RPMI8226 (cell line): ENCODE measurements at places on chromosomes 12 and 14.

DNA sequence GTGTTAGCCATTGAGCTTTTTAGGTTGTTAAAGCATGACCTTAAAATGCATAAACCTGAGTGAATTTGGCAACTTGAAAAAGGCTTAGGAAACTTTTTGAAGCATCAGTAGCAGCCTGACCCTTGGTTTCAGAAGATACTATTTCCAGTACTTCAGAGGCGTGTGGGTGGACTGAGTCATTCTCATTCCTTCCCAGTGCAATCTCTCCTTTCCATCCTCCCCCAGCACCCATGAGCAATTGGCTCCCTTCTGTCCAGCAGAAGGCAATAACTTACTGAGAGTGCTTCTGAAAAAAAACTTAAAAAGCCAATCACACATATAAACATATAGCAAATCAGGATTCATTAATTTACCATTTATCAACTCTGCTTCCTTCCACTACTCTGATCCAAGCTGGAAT, 299.3 kb upstream of the STXBP6 start:
- no peak for DNase-seq

GRCh38 chr12:104596134-104596799, 139.5 kb downstream of the CHST11 start:
- DNase-seq = no peak

DNA sequence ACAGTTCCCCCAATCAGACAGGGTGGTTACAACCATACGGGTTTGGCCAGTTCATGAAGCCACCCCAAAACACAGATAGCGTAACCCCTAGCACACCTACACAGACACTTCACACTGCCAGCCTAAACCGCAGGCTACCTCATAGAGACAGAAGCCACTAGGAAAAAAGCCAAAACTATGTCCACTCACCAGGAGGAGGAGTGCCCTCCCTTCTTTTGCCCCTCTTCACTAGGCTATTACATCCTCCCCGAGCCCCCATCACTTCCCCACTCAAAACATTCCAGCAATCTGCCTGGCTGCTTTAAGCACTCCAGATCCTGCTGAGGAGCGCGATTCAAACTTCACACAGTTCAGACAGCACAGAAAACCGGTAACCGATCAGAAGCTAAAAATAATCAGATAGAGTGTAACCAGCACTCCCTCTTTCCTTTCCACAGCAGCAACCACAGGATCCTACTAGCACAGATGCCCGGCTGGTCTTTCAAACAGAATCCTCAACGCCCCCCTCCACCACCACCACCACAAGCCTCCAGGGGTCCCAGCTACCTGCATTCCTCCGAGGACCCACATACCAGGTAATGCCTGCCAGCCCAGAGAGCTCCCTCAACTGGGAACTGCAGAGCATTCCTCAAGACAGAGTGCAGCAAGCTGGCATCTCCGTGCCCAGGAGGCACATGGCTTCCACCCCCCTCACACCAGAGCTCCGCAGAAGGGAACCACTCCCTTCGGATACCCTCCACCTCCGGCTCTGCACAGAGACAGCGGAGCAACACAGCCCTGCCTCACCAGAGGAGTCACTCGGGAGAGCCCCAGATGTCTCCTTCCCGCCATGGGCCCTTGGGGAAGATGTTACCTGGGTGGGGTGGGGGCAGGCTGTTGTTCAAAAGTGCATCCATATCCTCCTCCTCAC, 1.5 kb downstream of the CHD4 start:
- DNase-seq = peak; percentile 56

- no peak for DNase-seq
Observed at GRCh38 chr12:18700271-18700670, 37.5 kb downstream of the PLCZ1 start.

GRCh38 chr14:87013583-87013982, 979.4 kb downstream of the GALC start:
- no peak for DNase-seq

DNA sequence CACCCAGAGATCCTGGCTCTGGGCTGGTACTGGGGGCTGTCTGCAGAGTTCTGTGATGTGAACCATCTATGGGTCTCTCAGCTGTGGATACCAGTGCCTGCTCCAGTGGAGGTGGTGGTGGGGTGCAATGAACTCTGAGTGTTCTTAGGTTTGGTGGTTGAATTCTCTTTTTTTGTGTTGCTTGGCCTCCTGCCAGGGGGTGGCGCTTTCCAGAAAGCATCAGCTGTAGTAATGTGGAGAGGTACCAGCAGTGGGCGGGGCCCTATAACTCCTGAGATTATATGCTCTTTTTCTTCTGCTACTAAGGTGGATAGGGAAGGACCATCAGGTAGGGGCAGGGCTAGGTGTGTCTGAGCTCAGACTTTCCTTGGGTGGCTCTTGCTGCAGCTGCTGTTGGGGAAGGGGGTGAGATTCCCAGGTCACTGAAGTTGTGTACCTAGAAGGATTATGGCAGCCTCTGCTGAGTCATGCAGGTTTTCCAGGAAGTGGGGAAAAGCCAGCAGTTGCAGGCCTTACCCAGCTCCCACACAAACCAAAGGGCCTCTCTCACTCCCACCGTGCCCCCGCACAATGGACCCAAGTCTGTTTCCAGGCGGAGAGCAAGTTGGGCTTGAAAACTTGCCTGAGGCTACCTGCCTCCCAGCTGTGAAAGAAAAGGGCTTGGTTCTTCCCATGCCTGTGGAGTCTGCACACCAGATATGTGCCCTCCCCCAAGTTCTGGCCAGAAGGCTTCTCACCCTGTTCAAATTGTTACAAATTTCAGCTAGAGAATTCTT, 18.6 kb downstream of the CCER1 start:
- peak; percentile 4 for DNase-seq

DNA sequence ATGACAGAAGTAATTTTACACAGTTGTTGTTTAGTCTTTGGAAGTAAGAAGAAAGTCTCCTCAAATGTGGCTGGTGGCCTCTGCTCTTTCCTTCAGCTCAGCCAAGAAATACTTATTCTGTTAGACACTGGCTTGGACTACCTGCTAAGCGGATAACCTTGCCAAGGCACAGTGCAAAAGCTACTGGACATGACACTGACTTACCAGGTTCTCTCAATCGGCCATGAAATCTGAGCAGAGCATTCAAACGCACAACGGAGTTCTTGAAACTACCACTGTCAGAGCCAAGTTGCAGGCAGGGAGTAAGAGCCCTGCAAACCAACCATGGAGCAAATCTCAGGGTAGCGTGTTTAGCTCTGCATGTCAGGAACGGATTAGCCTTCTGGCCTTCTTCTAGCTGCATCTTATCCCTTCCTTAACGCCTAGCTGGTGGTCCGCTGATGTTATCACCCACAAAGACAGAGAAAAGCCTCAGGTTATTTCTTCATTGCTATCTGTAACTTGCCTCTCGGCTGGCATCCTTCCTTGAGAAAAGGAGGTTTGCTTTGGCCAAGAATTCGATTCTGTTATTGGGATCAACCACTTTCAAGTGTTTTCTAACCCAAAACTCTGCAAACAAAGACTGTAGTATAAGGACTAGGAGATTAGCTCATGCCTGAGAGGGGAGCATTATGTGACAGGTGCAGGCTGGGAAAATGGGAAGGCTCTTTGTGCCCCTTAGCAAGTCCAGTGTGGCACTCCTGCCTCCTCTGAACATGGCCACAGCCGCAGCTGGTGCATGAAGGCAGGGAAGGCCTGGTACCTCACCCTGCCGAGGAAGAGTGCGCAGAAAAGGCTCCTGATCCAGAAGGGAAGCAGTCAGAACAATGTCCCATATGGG, 223.4 kb downstream of the GLT1D1 start:
- DNase-seq = no peak

- no peak for DNase-seq
Observed at GRCh38 chr14:100542619-100543205, 44.5 kb downstream of the BEGAIN start.

GRCh38 chr12:94073441-94074051, 74.8 kb upstream of the PLXNC1 start:
- DNase-seq = no peak

- DNase-seq = no peak
Observed at GRCh38 chr12:84807249-84807648, 105.3 kb downstream of the SLC6A15 start.

DNA sequence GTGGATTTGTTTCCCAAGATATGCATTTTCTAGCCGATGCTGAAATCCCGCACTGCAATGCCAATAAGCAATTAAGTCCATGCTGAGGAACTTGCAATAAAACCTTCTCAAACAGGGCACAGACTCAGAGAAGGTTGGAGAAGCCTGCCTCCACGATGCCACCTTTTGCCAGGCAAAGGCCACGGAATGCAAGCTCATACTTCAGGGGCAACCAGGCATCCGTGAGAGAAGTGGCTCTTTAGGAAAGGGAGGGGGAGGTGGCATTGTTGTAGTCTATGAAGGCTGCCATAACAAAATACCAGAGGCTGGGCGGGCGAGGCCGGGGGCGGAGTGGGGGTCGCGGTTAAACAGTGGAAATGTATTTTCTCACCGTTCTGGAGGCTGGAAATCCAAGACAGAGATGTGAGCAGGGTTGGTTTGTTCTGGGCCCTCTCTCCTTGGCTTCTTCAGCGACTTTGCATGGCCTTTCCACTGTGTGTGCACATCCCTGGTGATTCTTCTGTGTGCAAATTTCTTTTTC, 689.5 kb downstream of the VRK1 start:
- no peak for DNase-seq

DNA sequence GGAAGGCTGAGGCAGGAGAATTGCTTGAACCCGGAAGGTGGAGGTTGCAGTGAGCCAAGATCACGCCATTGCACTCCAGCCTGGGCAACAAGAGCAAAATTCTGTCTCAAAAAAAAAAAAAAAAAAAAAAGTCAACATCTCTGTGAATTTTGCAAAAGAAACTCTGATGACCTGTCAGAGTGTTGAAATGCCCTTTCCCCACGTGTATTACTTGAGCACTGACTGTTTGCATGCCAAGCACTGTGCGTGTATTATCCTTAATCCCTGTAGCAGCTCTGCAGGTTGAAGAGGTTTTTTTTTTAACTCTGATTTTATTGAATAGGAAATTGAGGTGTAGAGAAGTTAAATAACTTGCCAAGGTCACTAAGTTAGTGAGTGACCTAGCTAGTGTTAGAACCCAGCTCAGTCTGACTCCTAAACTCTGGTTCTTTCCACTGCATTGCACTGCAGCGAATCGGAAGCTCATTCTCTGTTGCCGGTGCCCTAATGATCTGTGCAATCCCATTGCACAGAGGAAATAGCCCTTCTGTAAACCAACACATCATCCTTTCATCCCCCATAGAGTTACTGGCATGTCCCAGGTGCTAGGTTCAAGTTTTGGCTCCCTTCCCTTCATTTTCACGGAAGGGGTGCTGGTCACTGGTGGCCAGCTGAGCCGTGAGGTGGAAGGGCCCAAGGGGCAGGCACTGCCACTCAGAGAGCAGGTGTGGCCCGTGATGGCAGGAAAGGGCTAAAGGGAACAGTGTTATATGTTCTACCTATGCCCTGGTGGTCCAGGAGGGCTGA, 122.3 kb downstream of the EML1 start:
- no peak for DNase-seq

DNA sequence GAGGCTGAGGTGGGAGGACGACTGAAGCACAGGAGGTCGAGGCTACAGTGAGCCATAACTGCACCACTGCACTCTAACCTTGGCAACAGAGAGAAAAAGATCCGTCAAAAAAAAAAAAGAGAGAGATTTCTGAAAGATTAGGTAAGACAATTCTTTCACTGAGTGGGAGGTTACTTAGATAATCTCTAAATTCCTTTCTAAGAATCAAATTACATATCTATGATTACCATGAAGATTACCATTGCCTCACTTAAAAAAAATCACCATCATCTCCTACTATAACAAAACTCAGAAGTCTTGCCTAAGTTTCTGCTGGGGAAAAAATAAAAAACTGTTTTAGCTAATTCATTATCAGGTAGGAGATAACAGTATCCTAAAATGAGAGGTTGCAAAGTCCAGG, 366.7 kb downstream of the DUSP6 start:
- DNase-seq = no peak

GRCh38 chr12:6942331-6942665, 1.3 kb upstream of the RNU7-1 start:
- no peak for DNase-seq

- DNase-seq = peak; percentile 21
Observed at GRCh38 chr14:71319666-71320065, 412.4 kb downstream of the PCNX1 start.

DNA sequence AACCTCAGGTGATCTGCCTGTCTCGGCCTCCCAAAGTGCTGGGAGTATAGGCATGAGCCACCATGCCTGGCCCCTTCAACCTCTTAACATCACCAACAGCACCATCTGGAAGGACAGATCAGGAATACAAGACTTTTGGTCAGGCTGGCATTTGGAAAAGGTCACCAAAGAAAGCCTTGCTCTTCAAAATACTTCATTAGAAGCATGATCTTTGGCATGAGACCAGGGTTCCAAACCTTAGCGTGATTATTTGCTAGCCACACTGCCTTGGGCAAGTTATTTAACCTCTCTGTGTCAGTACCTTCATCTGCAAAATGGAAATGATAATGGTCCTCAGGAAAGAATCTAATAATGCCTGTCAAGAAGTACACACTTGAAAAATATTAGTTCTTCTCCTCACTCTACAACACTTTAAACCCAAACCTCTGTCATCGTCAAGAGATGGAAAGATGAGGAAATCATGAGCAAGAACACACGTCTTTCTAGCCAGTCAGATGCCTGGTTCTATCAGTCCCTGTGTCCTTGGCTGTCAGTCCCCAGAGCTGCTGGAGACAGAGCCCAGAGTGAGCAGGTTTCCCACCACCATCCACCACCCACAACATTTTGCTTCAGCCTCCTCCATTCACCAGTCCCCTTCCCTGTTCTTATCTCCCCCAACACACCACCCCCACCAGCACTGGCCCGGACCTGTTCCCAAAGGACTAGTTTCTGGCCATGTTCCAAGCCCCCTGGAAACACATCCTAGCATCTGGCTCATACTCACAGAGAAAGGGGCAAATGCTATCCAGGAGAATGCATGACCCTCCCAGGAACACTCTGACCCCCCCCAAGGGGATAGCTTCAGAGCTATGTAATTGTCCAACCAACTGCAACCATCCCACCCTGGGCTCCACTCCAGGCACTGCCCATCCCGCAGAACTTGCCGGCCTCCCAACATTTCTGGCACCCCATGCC, 2.0 kb downstream of the ADCY6 start:
- no peak for DNase-seq

- no peak for DNase-seq
Observed at GRCh38 chr12:96803969-96804368, 103.1 kb upstream of the NEDD1 start.

- no peak for DNase-seq
Observed at GRCh38 chr14:24815543-24815942, 181.6 kb upstream of the GZMB start.

GRCh38 chr12:106245767-106246166, 2.1 kb downstream of the CKAP4 start:
- DNase-seq = no peak

DNA sequence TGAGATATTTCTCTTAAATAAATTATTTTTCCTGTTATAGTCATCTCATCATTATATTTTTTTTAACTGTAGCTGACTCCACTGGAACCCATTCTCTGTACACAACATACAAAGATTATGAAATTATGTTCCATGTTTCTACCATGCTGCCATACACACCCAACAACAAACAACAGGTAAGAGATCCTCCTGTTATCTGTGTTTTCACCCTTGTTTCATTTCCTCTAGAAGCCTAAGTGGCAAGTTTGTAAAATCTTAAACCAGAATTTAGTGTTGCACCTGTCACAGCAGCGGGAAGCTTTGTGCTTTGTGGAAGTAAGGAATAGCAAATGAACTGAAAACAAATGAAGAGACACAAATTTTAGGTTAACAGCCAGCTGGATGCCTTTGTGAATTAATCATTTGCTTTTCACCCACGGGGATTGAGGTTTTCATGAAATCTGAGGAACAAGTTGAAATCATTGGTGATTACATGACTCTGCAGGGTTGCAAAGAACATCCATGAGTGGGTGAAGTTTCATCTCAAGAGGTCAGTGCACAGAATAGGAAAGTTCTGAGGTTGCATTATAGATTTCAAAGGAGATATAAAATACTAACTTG, 273.9 kb upstream of the RGS6 start:
- no peak for DNase-seq
